ENCODE measurements at places on chromosomes 16 and 17.

GRCh38 chr16:81818568-81818896 lies 39.4 kb downstream of the PLCG2 start:
- no peak for DNase-seq

GRCh38 chr17:80263253-80264204 lies 2.9 kb downstream of the RNF213 start:
- peak; percentile 86 for DNase-seq

- DNase-seq, result peak; percentile 52
These were observed 42.8 kb upstream of the GSE1 start for GRCh38 chr16:85570213-85570734.

- no peak for DNase-seq
These were observed 6.7 kb upstream of the LHX1 start for GRCh38 chr17:36930583-36930900.

DNA sequence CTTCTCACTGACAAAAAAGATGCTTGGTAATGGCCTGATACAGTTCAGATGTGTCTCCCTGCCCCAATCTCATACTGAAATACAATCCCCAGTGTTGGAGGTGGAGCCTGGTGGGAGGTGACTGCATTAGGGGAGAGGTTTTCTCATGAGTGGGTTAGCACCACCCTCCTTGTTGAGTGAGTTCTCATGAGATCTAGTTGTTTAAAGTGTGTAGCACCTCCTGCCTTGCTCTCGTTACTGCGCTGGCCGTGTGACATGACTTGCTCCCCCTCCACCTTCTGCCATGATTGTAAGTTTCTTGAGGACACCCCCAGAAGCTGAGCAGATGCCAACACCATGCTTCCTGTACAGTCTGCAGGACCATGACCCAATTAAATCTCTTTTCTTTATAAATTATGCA lies 5.0 kb downstream of the TSR1 start:
- no peak for DNase-seq

GRCh38 chr17:27633312-27634025 lies 2.5 kb downstream of the LGALS9 start:
- DNase-seq, result no peak

- DNase-seq, result no peak
These were observed 73.9 kb upstream of the KIFC3 start for GRCh38 chr16:57876210-57876609.

- no peak for DNase-seq
These were observed 23.3 kb upstream of the GRB2 start for GRCh38 chr17:75428543-75429469.

Data from GM12892 (cell line).